ENCODE measurements at places on chromosomes 2 and 18. TPM values are rescaled to one million over a fixed set of nuclear protein-coding genes. Genes with fewer than 3 reads are reported as not detected.

The ALK gene
- not detected for polyA plus RNA-seq

The NCOA1 gene
- polyA plus RNA-seq = 35.0 TPM

The CYP20A1 gene
- 24.7 TPM for polyA plus RNA-seq

The ADGRF3 gene
- polyA plus RNA-seq = not detected

The ERFE gene
- 4.6 TPM for polyA plus RNA-seq

The TRIM43B gene
- polyA plus RNA-seq = not detected

The UGT1A3 gene
- not detected for polyA plus RNA-seq

The GLI2 gene
- polyA plus RNA-seq = not detected

The LYPD1 gene
- polyA plus RNA-seq = not detected

The FOXD4L1 gene
- polyA plus RNA-seq = not detected

The ADAM17 gene
- 8.0 TPM for polyA plus RNA-seq

The NEU2 gene
- not detected for polyA plus RNA-seq

The NLRC4 gene
- polyA plus RNA-seq = 0.18 TPM

The TTN gene
- polyA plus RNA-seq = 0.58 TPM

The RBM45 gene
- 7.2 TPM for polyA plus RNA-seq

The CDH2 gene
- polyA plus RNA-seq = 0.26 TPM

The AQP12A gene
- not detected for polyA plus RNA-seq

The CFC1 gene
- polyA plus RNA-seq = not detected

The RASGRP3 gene
- not detected for polyA plus RNA-seq

Data from immature natural killer cell (primary cell).